Inflammatory macrophage treated with lipopolysaccharide for 4 hours (primary cell): ENCODE measurements at places on chromosomes 6 and 20.

DNA sequence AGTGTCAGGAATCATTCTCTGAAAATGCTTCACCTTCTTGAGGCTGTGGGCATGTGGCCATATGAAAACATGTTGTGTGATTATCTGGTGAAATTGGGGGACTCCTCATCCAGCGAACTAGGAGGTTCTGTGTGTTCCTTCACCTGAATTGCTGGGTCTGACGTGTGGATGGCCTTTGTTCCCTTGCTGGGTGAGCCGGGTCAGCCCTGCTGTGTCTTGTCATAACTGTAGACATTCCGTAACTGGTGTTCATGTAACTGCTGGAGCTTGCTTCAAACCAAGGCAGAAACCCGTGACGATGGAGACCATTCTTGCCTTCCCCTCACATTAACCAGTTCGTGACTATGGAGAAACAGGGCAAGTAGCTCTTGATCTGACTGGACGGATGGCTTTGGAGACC is 123.5 kb downstream of the GMPR start:
- no peak for DNase-seq

DNA sequence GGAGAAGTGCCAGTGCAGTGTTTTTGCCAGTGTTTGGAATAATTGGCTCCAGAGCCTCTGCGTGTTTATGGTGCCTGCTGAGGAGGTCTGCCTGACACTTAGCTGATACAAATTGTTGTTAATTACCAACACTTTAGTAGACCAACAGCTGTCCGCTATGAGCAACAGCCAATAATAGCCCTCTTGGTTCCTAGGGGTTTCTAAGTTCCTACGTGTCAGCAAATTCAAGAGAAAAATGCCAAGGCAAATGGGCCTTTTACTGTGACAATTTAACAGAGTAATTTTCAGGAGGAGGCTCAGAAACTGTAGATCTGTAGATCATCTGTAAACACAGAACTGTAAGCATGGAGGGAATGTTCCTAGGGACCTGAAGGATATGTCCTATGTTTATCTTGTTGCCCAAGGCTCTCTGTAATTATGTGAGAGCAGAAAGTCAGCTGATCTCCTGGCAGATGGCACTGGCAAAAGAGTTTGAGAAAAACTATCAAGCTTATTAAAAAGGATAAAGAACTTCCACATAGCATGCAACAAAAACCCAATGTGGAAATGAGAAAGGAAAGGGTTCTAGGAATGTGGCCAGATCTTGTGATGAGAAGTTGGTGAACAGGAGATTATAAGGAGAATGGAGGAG is 157.7 kb downstream of the GJA1 start:
- no peak for DNase-seq

DNA sequence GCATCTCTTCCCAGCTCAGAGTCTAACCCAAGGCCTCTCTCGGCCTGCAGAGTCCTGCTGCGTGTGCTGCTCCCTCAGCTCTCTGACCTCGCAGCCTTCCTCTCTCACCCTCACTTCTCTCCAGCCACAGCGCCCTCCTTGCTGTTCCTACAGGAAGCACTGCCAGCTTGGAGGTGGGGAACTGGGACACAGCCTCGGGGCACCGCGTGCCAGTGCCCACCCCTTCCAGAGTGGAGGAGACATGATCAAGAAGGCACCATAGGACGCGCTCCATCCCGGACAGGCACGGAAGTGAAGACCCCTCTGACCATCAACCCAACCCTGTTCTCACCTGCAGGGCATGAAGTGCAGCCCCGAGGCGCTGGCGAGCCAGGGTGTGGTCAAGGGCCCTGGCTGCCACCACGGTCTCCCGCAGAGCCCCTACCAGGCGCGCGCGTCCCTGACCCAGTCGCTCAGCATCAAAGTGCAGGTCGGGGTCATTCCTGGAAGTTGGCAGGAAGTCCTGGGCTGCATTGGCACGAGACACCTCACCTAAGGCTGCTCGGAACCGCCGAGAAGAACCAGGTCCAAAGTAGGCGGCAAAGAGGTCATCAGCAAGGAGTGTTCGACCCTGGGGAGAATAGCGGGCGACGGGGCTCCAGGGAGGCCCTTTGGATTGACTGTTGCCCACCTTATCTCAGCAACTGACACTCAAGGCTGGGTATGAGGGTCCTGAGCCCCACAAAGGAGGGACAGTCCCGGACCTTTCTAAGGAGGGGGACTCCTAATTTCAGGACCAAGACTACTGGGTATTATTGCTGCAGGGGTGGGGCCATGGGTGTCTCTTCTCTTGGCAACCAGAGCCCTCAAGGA is 1.3 kb downstream of the VWA7 start:
- no peak for DNase-seq

- no peak for DNase-seq
Observed at GRCh38 chr6:36154286-36154685, 24.0 kb downstream of the MAPK13 start.

GRCh38 chr6:161242113-161242512 is 31.7 kb downstream of the AGPAT4 start:
- no peak for DNase-seq

GRCh38 chr20:42494290-42494689 is 695.4 kb downstream of the PTPRT start:
- no peak for DNase-seq
